ENCODE measurements at places on chromosomes 4 and X.

GRCh38 chr4:159227984-159228383, 125.1 kb downstream of the RAPGEF2 start:
- DNase-seq, result peak; percentile 32

- no peak for DNase-seq
Measured at GRCh38 chrX:109658391-109658790, 33.4 kb upstream of the KCNE5 start.

DNA sequence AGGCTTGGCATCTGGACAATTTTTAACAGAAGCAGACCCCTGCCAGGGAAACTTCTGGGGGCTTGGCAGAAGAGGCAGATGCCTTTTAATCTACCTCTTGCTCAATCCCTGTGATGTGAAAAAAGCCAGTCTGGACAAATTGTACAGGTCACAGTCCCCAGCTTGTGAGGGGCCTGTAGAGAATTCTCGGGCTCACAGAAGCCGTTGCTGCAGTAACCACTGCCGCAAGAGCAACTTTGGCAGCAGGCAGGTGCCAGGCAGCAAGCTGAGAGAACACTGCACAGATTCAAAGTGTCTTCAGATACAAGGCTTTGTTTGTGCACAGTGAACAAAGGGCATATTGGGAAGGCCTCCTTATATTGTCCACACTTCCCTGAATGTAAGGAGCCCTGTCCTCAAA, 11.7 kb downstream of the GPKOW start:
- DNase-seq, result no peak

DNA sequence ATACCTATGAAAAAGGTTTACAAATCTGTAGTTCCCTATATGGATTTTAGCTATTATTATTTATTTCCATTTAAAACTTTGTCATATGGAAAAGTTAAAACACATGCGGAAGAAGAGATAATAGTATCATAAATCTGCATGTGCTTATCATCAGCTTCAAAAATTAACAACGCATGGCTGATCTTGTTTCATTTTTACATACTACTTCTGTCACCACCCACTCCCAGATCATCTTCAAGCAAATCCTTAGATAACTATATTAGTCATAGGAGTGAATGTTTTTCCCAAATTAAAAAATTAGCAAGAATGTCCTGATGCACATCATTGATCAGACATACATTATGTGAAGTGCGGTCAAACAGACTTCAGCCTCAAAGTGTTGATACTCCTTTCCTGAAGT, 24.6 kb upstream of the MOB1B start:
- no peak for DNase-seq

- DNase-seq, result no peak
Measured at GRCh38 chr4:165013691-165014090, 18.1 kb upstream of the TRIM60 start.

- DNase-seq, result no peak
Measured at GRCh38 chr4:123786920-123787319, 390.3 kb downstream of the SPRY1 start.
